ENCODE measurements at places on chromosomes 4 and X. TPM values are rescaled to one million over a fixed set of nuclear protein-coding genes. Genes with fewer than 3 reads are reported as not detected.
A peak's percentile ranks its signal among the peaks of the same experiment; 100 is the strongest.

- no peak for DNase-seq
Observed at GRCh38 chrX:118698516-118699170, 28.8 kb upstream of the IL13RA1 start.

- DNase-seq: no peak
Observed at GRCh38 chr4:5213087-5213595, 161.9 kb downstream of the STK32B start.

DNA sequence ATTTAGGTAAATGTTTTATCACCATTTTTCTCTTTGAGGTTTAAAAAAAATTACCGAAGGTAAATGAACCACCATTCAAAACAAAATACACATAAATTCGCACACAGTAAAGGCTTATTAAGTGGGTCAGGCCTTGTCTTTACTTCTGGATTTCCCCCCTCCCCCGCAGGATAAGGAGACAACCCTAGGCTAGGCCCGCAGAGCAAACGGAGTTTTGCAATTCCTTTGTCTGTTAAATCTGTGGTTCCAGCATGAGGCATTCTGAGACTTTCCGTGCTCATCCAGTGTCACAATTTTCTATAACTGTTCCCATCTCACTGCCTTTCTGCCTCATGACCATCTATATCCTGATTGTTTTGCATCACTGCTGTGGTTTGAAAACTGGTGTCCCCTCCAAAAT is 307.4 kb downstream of the DCHS2 start:
- no peak for DNase-seq

GRCh38 chrX:11447418-11447817 is 154.2 kb downstream of the AMELX start:
- DNase-seq: no peak

The FAM9B gene
- total RNA-seq: not detected

DNA sequence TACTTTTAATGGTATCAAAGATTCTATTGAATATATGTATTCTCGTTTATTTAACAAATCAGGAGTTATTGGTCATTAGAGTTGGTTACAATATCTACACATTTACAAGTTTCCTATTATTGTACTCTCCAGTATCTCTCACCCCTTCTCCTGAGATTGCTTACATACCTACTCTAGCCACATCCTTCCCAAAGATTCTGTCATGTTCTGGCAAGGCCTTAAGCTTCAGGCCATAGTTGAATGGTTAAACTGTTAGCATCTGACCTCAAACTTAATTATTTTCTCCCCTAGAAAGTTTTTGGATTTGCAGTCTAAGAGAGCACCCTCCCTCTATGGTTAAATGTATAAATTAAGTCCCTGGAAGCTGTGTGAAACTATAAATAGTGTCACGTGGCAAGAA is 784.2 kb downstream of the GLUD2 start:
- DNase-seq: no peak

DNA sequence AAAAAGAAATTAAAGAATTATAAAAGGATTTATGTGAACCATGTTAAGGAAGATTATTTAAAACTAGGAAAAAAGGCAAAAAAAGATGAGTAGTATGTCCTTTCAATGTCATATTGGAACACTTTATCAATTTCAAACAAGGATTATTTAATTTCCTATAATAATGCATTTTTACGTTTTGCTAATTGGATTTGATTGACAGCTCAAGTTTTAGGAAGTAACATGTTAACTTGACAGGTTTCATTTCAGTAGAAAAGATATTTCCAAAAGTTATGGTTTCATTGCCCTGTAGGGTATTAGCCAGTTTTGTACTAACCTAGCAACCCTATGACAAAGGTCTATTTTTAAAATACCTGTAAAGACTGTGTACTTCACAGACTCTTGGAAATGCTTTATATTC is 379.6 kb upstream of the ZFP42 start:
- DNase-seq: no peak

The HELQ gene
- 14.0 TPM for total RNA-seq

GRCh38 chr4:182925298-182925757 is 8.1 kb upstream of the DCTD start:
- DNase-seq: no peak

DNA sequence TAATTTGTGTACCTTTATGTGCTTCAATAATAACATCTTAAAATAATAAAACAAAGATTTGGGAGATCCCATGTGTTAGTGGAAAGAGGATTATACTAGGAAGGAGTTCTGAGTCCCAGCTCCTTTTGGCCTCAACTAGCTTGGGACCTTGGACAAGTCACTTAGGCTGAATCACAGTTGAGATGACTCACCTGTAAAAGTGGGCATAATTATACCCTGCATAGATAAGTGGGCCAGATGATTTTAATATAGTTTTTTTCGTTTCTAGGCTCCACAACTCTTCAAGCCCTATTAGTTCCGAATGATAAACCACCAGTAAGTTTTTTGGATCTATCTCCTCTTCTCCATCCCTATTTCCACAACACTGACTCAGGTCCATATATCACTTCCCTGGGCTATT is 131.8 kb downstream of the ENOX2 start:
- no peak for DNase-seq

The BMP3 gene
- total RNA-seq: not detected

DNA sequence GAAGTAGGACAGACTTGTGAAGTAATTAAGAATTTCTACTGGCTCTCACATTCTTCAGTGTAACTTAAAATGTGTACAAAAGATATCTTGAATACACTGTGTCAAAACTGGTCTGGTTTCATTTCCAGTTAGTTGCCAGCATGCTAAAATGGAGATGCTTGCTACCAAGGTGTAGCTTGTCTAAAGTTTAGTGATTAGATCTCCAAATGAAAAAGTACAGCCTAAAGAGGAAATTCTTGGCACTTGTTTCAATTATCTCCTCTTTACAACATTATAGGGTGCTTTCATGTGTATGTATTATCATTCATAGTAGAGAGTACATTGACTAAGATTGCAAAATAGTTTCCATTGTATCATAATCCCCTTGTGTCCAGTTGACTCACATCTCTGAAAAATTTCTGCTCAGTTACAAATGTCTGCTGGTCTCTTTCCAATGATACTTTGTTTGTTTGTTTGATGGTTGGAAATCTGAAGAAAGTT is 97.3 kb upstream of the SPRY1 start:
- no peak for DNase-seq

DNA sequence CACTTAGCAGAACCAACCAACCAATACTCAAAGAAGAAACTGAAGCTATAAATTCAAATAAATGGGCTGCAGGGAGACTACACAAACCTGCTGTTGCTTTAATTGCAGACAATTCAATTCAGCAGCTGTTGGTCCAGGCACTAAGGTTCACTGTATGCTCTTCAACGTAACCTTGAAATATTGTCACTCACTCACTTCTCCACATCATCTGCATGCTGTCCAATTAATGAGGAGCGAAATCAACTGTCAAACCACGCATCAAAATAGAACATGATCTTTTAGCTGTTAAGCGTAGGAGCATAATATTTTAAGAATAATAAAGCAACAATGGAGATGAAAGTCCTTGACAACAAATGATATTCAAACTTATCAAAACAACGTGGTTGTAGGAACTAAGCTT is 17.0 kb downstream of the ENOX2 start:
- no peak for DNase-seq

DNA sequence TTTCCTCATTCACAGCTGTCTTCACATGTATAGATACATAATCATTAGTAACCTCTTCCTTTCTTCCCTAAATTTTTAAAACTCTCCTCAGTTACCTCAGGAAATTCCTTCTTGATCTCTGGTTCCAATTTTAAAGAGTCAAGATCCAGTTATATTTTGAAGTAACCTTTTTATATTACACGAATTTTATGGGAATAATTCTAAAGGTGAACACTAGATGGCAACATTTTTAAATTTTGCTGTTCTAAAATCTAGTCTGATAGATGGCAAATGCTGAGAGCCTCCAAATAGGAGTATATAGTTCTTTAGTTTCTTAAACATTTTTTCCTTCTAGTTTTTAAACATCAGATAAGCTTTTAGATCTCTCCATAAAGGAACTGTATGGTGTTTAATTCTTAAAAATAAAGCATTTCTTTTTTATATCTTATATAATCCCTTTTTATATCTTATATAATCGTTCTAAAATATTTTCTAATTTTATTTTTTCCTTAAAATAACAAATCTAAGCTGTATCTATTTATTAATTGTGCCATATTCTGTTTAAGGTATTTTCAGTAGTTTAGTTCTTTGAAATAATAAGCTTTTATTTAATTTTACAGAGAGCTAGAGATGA is 37.9 kb upstream of the PAPSS1 start:
- DNase-seq: no peak

- DNase-seq: no peak
Observed at GRCh38 chr4:6331018-6331417, 61.4 kb downstream of the WFS1 start.

GRCh38 chr4:57719456-57719855 is 609.3 kb upstream of the IGFBP7 start:
- DNase-seq: no peak

The COL4A6 gene
- total RNA-seq: not detected

GRCh38 chrX:27309406-27309805 is 153.7 kb downstream of the PPP4R3C start:
- DNase-seq: no peak

- DNase-seq: no peak
Observed at GRCh38 chrX:1451251-1451660, 1.5 kb downstream of the ASMTL start.

The PLK4 gene
- total RNA-seq: 2.7 TPM

DNA sequence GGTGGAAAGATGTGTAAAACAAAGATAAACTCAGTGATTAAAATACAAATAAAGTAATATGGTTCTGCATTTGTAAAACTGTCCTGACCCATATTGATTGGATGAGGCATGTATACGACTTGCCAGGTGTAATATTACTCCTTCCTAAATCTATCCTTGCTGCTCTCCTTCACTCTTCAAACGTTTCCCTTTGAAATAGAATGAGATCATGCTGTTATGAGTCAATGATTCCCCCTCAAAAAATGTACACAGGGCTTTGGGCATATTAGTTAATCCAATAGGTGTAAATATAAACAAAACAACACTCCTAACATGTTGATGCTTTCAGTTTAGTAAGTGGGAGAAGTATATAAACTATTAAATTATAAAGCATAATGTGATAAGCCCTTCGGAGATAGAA is 117.4 kb upstream of the GPM6A start:
- DNase-seq: no peak

- DNase-seq: no peak
Observed at GRCh38 chrX:20974326-20974725, 399.9 kb upstream of the CNKSR2 start.

DNA sequence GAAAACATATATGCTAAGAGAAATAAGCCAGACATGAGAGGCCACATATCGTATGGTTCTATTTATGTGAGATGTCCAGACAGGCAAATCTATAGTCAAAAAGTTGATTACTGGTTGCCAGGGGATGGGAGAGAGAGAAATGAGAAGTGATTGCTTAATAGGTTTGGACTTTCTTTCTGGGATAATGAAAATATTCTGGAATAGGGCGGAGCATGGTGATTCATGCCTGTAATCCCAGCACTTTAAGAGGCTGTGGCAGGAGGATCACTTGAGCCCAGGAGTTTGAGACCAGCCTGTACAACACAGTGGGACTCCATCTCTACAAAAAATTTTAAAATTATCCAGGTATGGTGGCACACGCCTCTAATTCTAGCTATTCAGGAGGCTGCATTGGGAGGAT is 22.4 kb downstream of the RBM47 start:
- DNase-seq: no peak

The TLR2 gene
- total RNA-seq: 3.5 TPM

- DNase-seq: peak; percentile 29
Observed at GRCh38 chr4:42397635-42398170, 415 bp downstream of the SHISA3 start.

The SSX2B gene
- not detected for total RNA-seq

DNA sequence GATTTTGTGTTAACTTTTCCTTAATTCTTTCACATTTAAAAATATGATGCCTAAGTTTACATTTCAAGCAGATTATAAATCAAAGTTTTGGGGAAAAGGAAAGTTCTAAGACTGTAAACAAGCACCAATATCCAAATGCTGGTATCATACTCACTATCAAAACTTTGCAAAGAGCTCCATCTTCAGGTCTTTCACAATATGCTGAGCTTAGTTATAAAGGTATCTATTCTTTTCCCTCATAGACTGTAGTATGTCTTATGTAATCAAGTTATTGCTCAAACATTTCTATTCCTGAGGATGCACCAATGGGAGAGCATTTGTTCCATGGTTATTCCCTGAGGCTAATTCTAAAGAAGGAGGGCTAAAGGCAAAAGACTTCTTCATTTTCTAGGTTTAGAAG is 207.9 kb upstream of the FAM241A start:
- DNase-seq: peak; percentile 64

- DNase-seq: no peak
Observed at GRCh38 chr4:17497890-17498523, 13.9 kb downstream of the QDPR start.
